ENCODE measurements at places on chromosomes 2 and 18.

DNA sequence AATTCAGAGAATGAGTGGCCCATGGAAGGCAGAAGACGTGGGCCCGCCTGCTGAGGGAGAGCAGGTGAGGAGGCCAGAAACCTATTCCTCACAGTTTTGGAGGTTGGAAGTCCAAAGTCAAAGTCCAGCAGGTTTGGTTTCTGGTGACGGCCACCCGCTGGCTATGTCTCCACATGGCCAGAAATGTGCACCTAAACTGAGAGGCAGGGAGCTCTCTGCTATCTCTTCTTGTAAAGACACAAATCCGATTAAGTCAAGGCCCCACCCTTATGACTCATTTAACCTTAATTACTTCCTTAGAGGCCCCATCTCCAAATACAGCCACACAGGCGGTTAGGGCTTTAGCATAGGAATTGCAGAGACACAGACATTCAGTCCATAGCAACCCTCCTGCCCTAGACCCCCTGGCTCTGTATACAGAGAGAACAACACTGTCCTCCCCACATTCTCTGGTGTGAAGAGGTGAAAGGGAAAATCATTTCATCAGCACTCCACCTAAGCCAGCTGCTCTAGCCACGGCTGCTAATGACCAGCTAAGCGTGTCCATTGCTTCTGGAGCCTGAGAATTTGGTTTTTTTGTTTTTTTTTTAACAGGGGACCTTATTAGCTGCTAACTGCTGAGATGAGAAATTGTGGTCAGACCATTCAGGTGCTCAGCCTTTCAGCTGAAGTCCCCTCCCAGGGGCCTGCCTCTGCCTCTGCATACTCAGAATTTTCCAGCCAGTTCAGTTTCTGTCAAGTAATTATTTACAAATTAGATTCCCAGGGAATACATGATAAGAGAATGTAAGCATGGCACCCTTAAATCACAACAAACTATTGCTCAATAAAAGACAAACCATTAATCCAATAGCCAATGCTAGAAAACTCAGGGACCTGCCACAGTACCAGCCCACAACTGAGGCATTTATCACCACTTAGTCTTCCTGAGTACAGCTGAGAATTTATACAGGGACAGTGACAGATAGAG lies 368.7 kb upstream of the ID2 start:
- DNase-seq: peak; percentile 21

- no peak for DNase-seq
Observed at GRCh38 chr2:233546101-233546500, 20.5 kb downstream of the USP40 start.

DNA sequence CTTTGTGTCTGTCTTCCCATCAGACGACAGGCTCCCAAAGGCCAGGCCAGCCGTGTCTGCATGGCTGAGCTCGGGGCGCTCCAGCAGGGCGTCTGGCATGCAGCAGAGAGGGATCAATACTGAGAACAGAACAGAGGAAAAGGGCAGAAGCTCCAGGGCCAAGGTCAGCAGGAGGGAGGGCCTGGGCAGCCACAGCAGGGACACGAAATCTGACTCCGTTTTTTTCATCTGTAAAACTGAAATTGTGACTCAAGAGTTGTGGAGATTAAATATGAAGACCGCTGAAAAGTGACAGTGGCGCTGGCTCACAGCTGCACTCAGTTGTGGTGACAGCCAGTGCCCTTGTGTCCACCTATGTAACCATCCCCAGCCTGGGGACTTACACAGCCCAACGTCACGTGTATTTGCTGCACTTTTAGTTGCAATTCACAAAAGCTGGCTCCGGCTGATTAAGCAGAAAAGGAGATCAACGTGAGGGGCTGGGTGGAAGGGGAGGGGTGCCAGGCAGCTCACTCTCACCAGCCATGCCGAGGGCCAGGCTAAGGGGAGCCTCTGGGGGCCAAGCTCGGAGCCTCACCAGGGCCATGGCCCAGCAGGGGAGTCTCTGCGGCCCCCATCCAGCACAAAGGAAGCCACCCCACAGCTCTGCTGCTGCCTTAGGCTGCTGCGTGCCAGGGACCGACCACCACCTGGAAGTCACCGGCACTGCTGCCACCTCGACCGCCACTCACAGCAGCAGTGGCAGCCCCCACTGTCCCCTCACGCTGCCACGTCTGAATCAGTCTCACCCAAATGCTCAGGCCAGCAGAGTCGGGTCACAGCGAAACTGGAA lies 74.7 kb downstream of the EIPR1 start:
- no peak for DNase-seq

- DNase-seq: peak; percentile 64
Observed at GRCh38 chr2:224101820-224102630, 62.9 kb upstream of the SERPINE2 start.

- peak; percentile 10 for DNase-seq
Observed at GRCh38 chr2:117771969-117772630, 42.4 kb upstream of the DDX18 start.

- DNase-seq: peak; percentile 71
Observed at GRCh38 chr2:144834998-144835633, 315.2 kb upstream of the ZEB2 start.

- DNase-seq: no peak
Observed at GRCh38 chr2:14231391-14231898, 401.1 kb upstream of the LRATD1 start.

DNA sequence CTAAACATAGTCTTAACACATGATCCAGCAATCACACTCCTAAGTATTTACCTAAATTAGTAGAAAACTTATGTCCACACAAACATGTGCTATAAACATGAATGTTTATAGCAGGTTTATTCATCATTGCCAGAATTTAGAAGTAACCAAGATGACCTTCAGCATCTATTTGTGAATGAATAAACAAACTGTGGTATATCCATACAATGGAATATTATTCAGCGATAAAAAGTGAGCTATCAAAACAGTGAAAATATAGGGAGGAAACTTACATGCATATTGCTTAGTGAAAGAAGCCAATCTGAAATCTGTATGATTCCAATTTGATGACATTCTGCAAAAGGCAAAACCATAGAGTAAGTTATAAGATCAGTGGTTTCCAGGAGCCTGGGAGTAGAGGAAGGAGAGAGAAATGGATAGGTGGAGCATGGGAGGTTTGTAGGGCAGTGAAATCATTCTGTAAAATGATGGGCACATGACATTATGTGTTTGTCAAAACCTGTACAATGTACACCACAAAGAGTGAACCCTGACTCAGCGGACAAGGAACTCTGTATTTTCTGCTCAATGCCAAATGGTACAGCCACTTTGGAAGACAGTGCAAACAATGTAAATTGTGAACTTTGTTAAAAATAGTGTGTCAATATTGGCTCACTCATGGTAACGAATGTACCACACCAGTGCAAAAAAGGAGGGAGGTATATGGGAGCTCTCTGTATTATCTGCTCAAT lies 61.9 kb upstream of the IGFBP2 start:
- no peak for DNase-seq

DNA sequence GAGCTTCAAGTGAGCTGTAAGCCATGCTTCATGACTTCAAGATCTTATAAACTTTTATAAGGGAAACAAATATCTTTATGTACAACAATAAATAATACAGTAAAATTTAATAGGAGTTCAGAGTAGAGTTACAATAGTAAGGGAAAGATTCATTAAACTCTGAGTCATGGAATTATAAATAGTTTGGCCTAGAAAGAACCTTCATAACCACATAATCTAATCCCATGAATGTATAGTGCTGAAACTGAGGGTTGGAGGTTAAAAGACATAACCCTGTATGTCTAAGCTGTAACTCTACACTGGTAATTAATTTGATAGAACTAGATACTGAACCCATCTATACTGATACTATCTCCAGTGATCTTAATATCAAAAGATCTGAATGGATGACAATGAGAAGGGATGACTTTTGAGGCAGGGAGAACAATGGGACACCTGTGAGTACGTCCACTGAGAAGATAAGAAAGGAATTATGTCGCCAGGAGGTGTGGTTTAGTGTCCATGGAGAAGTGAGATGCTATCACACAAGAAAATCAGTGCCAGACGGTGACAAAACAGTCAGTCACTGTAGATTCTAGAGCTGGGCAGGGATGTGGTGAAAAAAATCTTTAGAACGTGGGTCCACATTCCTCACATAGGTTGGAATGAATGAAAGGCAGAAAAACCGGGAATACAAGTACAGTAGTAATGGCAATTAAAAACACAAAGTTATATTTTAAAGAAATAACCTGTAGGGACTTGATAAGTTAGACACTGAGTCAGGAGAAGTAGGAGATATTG lies 1.1 kb downstream of the IL1F10 start:
- peak; percentile 21 for DNase-seq

DNA sequence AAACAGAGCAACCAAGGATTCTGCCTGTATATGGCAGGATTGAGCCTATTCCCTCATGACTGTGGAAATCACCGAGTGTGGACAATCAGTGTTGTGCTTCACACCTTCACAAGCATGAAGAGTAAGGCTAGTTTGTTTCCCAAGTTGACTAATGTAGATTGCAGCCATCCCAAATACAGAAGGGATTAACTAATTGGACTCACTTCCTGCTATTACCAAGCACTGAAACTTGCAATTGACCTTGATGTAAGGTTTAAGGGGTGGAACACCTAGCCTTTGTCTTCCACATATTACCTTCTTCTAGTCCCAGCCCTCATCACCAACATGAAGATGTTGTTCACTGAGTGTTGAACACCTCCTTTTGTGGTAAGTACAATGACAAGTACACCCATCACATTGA lies 120.9 kb upstream of the RND3 start:
- no peak for DNase-seq

GRCh38 chr2:15875969-15876705 lies 64.2 kb upstream of the MYCN start:
- DNase-seq: no peak

DNA sequence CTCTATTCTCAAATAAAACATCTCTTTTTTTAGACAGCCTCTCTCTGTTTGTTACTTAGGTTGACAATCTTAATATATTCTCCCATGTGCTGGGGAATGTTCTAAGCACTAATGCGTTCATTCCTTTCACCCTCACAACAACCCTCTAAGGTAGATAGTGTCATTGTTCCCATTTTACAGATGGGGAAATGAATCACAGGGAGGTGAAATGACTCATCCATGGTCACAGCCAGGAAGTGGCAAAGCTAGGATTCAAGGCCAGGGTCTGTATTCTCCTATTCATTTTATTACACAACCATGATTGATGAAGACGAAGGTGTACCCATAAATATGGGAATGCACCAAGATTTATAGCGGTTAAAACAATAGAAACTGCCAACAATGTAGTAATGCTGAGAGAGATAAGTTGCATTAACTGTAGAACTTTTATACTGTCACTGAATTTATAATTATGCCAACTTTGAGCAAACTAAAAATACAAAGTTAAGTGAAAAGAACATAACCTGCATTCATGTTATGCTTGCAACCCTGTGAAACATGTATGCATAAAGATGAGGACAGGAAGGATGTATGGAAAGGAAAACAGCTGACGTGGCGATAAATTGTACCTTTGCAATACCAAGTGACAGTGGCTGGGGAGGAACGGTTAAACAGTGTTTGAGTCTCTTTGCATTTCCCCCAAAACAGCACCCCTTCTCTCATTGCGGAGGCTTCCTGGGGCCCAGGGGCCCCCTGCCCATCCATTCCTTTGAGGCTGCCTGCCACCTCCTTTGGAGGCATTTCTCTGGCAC lies 257.7 kb upstream of the AGAP1 start:
- no peak for DNase-seq

DNA sequence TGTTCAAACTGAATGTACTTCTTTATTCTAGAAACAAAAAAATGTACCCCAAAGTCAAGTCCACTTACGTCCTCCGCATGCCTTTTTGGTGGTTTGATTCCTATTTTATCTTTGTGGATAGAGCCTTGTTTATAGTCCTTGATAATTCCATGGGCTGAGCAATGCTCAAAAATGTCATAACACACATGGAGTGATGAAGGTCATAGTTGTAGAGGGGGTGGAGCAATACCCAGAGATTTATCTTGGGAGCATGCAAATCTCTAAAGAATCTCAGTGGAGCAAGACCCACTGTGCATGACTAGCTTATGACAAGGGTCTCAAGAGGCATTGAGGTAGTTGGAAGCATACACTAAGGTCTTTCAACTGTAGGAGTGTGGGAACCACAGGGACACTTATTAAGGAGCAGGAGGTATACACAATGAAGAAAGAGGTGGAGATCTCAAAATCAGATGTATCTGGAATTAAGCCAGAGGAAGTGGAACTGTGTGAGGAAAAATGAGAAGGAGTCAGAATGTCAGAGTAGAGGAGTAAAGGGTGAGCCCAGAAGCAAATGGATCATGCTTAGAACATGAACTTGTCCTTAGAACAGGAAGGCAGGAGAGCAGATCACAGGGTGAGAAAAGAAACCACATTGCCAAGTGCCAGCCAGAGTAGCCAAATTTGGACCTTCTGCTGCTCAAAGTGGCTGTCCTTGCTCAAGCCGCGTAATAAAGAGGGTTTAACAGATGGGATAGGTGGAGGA lies 68.1 kb upstream of the STK39 start:
- DNase-seq: no peak

DNA sequence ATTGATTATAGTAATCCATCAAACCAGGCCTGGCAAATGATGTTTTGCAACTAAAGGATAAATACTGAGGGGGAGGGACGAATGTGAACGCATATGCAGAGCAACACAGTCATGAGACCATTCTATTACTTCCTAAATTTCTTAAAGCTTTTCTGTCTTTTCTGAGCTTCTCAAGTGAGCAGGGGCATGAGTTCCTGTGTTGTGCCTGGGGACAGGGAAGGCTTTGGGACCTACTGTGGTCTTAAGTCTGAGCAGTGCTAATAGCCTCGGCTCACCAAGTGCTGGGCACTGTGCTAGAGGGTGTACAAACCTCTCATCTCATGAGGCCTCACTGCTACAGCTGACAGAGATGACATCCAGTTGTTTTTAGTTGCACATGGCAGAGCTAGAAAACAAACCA lies 182.4 kb downstream of the NEDD4L start:
- DNase-seq: no peak

DNA sequence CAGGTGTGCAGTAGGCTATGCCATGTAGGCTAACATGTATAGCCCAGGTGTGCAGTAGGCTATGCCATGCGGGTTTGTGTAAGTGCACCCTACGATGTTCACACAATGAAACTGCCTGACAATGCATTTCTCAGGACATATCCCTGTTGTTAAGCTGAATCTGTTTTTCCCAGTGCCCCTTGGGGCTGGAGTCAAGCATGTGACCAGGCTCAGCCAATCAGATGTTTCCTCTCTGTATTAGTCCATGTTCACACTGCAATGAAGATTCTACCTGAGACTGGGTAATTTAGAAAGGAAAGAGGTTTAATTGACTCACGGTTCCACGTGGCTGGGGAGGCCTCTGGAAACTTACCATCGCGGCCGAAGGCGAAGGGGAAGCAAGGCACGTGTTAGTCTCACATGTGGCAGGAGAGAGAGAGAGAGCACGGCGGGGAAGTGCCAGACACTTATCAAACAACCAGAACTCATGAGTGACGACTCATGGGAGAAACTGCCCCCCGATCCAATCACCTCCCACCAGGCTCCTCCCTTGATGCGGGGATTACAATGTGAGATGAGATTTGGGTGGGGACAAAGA lies 24.2 kb downstream of the ITM2C start:
- no peak for DNase-seq
